ENCODE measurements at places on chromosomes 4 and X.
A peak's percentile ranks its signal among the peaks of the same experiment; 100 is the strongest.

DNA sequence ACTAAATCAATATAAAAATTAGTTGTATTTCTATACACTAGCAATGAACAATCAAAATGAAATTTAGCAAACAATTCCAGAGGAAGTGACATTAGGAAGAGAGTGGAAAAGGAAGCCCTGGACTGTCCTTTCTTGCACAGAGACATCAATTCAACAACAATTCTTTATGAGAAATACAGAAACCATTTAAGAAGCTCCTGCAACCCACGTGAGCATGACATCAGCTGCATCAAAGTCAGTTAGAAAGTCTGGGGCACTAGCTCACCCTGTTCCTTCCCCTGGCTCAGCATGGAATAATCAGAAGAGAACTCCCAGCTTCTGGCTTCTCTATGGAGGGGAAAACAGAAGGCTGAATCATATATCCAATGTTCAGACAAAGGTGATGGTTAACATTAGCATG is 48.6 kb upstream of the STARD8 start:
- no peaks in the 10 kb centered on the region for H3K4me1 ChIP-seq
- H3K27me3 ChIP-seq: no peaks in the 10 kb centered on the region
- no peak overlapping the region for H3K27ac ChIP-seq

GRCh38 chr4:52093466-52093865 is 42.4 kb downstream of the SPATA18 start:
- no peak overlapping the region for H3K27ac ChIP-seq
- H3K27me3 ChIP-seq: peaks cover 7% of the 10 kb centered on the region
- no peak for DNase-seq
- H3K36me3 ChIP-seq: no peaks in the 10 kb centered on the region
- H3K4me1 ChIP-seq: no peaks in the 10 kb centered on the region

DNA sequence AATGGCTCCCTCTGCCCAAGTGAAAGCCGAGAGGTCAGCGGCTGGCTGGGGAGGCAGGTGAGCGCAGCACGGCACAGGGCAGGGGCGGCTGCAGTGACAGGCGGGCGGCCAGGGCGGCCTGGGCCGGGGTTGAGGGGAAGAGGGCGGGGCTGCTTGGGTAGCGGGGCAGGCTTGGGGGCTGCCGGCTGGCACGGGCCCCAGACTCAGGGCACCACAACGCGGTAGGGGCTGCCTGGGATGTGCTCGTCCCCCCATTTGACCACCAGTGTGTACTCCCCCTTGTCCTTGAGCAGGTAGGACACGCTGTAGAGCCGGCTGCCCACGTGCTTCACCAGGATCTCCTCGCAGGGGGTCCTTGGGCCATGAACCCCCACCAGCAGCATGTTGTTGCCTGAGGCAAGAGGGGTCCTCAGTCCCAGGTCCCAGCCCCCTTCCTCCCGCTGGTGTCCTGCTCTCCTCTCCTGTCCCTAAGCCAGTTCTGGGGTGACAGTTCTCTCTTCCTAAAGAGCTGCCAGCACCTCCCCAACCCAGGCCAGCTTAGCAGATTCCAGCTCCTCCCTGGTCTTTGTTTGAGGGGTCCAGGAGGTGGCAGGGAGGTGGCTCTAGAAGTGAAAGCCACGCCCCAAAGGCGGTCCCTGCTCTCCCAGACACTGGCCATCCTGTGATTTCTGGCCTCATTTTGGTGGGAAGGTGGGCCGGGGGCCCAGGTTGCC is 25.6 kb downstream of the FLNA start:
- peak overlapping the region; percentile 40 for H3K4me3 ChIP-seq
- peaks cover 70% of the 10 kb centered on the region for H3K36me3 ChIP-seq
- peak overlapping the region; percentile 99 for H3K27ac ChIP-seq
- DNase-seq: peak; percentile 3

GRCh38 chrX:41339148-41339547 is 5.2 kb downstream of the DDX3X start:
- H3K27me3 ChIP-seq: no peaks in the 10 kb centered on the region
- DNase-seq: no peak
- H3K4me3 ChIP-seq: peak overlapping the region; percentile 95

DNA sequence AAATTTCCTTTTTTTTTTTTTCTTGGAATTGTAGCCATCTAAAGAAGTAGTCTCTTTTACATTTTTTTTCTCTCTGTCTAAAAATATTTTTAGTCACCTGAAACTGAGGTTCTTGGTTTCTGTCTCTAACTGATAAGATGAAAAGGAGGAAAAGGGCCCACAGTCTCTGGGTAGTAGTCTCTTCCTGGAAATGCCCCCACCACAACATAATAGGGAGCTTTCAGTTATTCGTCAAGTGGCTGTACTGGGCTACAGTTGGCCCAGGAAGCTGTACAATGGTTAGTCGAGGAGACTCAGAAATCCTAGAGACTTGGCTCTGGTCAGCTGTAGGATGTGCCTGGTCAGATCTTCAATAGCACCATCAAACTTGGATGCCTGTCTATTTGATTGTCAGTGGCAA is 163.4 kb downstream of the ACTRT1 start:
- H3K27me3 ChIP-seq: no peaks in the 10 kb centered on the region
- H3K36me3 ChIP-seq: no peaks in the 10 kb centered on the region
- no peak overlapping the region for H3K27ac ChIP-seq

All from effector memory CD8-positive, alpha-beta T cell (primary cell).